ENCODE measurements at places on chromosomes 2 and 18.

- no peak for DNase-seq
Measured at GRCh38 chr2:134466141-134466540, 212.3 kb downstream of the MGAT5 start.

GRCh38 chr2:11712866-11713265 is 33.6 kb upstream of the LPIN1 start:
- DNase-seq = no peak

- no peak for DNase-seq
Measured at GRCh38 chr2:85089585-85089984, 43.6 kb upstream of the TCF7L1 start.

- DNase-seq = no peak
Measured at GRCh38 chr2:13758412-13758811, 874.1 kb upstream of the LRATD1 start.

GRCh38 chr2:31704561-31705212 is 123.9 kb upstream of the SRD5A2 start:
- no peak for DNase-seq

- DNase-seq = no peak
Measured at GRCh38 chr2:181183878-181184542, 203.6 kb downstream of the UBE2E3 start.

- DNase-seq = no peak
Measured at GRCh38 chr2:174070281-174070680, 105.1 kb upstream of the SP3 start.

- DNase-seq = no peak
Measured at GRCh38 chr2:177542396-177542795, 149.8 kb downstream of the AGPS start.

- no peak for DNase-seq
Measured at GRCh38 chr2:128347171-128347558, 28.5 kb upstream of the HS6ST1 start.

- DNase-seq = no peak
Measured at GRCh38 chr18:50298443-50299284, 11.2 kb upstream of the CXXC1 start.

- DNase-seq = no peak
Measured at GRCh38 chr2:39954346-39954745, 175.3 kb upstream of the THUMPD2 start.

DNA sequence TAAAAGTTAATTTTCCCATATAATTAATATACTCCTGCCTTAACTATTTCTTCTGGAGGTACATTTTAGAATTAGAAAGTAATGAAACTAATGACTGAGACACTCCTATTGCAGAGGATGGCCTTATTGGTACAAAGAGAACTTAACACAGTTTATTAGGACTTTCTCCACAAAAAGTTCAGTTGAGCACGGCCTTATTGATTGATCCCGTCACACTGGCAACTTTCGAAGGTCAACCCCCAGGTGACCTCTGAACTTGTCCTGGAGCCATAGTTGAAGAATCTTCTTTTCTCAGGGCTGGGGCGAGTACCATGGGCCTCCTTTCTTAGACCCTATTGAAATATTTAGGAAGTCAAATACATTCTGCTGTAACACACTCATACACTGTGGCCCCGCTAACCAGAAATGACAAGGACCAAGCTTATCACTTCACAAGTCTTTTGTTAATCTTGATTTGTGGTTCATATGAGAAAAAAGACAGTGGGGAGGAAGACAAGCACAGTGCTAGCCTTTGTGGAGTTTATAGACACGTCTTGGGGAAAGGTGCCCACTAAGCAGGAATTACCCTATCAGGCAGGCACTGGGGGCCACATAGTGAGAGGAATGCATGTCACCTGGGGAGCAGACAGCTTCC is 11.2 kb downstream of the SPP2 start:
- DNase-seq = no peak

- DNase-seq = no peak
Measured at GRCh38 chr18:23037646-23038045, 97.6 kb upstream of the CABLES1 start.

DNA sequence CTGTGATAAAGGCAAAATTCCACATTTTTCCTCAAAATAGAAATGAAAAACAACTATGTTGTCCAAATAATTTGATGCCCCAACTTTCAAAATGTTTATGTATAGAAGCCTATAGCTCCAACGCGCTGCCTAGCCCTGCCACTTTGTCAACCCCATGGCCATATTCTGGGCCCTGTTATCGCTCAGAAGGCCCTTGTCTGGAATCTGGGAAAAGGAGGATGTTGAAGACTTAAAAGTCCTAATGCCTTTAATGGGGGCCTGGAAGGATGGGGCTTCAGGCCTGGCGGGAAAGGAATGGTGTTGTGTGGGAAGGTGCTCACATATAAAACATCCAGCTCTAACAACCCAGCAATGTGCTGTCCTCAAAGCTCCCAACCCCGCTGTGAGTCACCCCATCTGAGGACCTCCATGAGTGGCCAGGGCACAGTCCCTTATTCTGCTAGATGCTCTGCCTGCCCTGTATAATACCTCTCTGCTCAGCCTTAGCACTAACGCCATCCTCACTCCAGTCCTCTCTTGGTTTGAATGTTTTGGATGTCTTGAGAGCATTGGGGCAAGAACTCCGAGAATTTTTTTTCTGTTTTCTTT is 86.0 kb downstream of the ACSL3 start:
- no peak for DNase-seq

DNA sequence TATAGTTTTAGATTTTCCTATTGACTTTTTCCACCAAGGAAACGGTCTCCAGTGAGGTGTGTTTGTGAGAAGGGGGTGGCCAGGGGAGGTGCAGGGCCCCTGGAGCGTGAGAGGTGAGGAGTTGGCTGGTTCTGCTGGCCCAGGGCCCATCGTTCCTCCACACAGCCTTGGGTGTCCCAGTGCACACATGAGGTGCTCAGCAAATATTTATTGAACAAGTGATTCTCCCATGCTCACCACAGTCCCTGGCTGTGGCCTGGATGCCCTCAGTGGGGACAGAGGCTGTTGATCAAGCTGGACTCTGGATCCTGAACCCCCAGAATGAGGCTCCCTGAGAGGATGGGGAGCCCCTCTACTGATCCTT is 5.0 kb downstream of the HAAO start:
- no peak for DNase-seq

DNA sequence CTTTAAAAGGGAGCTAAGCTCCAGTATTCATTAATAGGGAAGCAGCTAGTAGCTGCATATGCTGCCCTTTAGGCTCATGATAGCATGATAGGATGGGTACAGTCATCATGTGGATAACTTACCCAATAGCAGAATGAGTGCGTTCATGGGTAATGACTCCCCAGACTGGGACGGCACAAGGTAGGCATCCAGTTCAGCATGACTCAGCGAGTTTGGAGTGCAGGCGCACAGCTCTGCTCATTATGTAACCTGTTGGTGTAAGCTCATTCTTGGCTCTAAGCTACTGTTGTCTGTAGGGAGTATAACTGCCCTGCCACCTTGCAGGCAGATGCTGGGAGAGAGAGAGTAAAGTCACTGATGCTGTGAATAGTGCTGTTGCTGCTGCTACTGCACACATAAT is 209.2 kb upstream of the SYT4 start:
- no peak for DNase-seq

DNA sequence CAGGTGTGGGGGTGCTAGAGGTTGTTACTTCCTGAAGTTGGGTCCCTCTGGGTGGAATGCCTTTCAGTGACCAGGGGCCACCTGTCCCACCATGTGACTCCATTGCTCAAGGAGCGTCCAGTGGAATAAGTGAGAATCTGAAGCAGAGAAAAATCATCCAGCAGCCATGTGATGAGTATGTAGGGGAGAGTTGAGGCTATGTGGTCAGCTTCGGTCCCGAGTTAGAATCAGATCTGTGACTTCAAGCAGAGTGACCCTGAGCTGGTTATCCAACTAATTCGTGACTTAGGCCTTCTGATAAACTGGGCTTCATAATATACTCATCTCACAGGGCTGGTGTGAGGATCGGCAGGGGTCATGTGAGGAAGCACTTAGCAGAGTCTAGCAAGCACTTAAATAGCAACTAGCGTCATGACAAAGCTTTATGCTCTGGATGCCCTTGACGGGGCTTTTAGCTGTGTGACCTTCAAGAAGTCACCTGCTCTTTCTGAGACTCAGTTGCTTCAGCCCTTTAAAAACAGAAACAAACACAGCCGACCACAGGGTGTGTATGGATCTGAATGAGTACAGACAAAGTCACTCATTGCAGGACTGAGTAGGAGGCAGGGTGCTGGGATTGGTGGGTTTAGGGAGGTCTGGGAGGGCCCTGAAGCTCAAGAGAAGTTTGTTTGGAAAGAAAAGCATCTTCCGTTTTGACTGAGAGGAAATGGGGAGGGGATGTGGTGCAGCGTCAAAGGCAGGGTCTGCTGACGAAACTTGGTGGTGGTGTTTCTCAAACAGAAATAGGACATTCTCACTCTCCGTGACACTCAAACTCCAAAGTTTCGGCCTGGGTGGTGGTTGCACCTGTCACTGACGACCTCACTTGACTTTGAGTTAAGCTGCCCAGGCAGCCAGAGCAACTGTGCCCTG is 264.0 kb upstream of the CXCR4 start:
- peak; percentile 64 for DNase-seq

DNA sequence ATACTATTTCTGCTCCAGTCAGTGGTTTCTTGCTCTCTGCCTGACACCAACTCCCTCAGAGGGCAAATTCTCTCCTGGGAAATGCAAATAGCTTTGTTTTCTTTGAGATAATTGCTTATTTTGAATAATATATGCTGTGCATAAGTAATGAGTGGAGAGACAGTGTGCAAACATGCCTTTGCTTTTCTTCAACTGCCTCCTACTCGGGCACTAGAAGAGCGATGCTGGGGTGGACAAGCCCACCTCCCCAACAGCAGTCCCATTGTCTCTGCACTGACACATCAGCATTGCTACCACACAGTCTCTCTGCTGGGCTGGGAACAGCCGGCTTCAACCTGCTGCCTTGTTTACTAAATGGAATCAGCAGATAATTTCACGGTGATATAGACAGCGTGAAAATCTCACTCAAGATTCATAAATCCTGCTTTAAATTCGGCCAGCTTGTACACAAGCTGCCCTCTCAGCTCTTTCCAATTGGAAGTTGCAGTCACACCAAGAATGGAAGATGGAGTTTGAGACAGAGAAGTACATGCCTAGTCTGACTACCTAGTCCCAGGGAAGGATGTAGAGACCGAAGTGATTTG is 694.5 kb downstream of the TDRD15 start:
- no peak for DNase-seq

DNA sequence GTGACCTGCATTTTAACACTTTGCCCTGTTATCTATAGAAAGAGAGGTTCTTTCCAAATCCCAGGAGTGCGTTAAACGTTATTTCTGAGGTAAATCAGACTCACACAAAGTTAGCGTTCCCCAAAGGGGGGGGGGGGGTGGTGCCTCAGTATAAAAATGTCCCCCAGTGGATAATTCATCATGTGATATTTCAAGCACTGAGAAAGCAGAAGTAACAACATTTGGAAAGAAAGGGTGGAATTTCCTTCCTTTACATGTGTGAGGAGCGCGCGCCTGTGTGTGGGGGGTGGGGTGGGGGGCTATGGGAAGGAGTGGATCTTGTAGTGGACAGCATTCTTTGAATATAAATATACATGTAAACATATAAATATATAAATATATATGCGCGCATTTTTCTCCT is 630.9 kb downstream of the NYAP2 start:
- DNase-seq = no peak

Measured in stimulated activated CD8-positive, alpha-beta memory T cell treated with anti-CD3 and anti-CD28 coated beads, Interleukin-7, amount 100 ng/mL, for 48 hours (primary cell).